ENCODE measurements at places on chromosomes 7 and 10.

DNA sequence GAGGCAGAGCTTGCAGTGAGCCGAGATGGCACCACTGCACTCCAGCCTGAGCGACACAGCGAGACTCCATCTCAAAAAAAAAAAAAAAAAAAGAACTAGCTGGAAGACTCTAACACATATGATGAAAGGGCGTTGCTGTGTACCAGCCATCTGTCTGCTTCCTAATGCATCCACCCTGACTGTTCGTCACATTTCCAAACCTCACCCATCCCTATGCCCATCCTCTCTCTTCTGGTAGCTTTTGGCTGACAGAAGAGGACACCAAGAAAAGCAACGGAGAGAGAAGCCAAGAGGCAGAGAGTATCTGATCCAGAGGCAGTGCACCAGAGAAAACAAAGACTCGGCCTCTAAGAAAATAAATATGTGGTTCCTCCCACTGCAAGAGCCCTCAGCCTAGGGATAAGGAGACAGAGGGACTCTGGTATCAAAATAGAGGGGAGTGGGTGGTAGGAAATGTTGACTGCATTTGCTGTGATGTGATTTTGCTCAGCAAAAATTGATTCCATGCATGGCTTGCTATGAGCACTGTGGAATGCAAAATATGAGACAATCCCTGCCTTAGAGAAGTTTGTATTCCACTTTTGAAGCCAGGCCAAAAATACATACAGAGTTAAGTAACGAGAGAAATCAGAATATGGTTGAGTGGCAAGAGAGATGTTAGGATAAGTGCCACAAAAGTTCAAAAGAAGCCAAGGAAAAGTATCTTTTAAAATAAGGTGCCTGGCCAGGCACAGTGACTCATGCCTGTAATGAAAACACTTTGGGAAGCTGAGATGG is 100.8 kb upstream of the STK17A start:
- peak; percentile 83 for DNase-seq

GRCh38 chr10:112275512-112276245 is 7.5 kb upstream of the TECTB start:
- DNase-seq: no peak

- DNase-seq: no peak
Observed at GRCh38 chr7:158098125-158099030, 489.2 kb downstream of the PTPRN2 start.

GRCh38 chr10:51073453-51074237 is 642 bp upstream of the PRKG1 start:
- no peak for DNase-seq

GRCh38 chr10:100553929-100554328 is 18.2 kb downstream of the HIF1AN start:
- DNase-seq: no peak

GRCh38 chr10:18984531-18984930 is 64.1 kb upstream of the MALRD1 start:
- DNase-seq: no peak

- DNase-seq: no peak
Observed at GRCh38 chr7:137005873-137006272, 137.4 kb downstream of the CHRM2 start.

DNA sequence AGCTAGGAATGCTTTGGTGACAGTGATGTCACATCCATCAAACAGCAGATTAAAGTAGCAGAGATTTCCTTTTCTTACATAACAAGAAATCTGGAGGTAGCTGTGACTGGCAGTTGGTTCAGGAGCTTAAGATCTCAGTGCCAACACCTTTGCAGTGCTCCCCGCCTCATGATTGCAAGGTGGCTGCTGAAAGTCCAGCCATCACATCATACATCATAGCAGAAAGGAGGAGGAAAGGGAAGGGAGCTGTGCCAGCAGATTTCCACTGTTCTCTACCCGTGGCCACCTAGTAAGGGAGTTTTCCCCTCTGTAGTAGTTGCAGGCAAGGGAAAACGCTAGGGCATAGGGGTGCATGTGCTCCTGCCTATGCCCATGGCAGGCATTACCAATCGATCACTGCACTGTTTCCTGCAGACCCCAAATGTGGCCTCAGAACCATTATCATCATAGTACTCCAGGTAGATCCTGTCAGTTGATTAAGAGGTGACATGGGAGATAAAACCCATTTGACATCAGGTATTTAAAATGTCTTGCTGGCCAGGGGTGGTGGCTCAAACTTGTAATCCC is 57.9 kb upstream of the GTF2IRD1 start:
- no peak for DNase-seq

DNA sequence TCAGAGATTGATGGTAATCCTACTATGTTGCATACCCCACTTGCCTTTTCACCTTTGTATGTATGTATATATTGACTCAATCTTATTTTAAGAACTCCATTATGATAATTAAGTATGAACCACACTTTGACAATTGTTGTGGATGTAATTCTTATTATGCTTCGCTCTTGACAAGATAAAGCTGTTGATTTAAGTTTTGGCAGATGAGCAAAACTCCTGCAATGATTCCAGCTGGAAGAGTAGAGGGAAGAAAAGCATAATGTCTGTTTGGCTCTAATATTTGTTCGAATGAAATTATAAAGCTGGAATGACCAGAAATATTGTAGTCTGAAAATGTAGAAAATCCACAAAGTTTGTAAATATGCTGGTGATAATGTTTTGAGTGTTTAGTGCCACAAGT is 83.8 kb upstream of the AKR1E2 start:
- DNase-seq: no peak

DNA sequence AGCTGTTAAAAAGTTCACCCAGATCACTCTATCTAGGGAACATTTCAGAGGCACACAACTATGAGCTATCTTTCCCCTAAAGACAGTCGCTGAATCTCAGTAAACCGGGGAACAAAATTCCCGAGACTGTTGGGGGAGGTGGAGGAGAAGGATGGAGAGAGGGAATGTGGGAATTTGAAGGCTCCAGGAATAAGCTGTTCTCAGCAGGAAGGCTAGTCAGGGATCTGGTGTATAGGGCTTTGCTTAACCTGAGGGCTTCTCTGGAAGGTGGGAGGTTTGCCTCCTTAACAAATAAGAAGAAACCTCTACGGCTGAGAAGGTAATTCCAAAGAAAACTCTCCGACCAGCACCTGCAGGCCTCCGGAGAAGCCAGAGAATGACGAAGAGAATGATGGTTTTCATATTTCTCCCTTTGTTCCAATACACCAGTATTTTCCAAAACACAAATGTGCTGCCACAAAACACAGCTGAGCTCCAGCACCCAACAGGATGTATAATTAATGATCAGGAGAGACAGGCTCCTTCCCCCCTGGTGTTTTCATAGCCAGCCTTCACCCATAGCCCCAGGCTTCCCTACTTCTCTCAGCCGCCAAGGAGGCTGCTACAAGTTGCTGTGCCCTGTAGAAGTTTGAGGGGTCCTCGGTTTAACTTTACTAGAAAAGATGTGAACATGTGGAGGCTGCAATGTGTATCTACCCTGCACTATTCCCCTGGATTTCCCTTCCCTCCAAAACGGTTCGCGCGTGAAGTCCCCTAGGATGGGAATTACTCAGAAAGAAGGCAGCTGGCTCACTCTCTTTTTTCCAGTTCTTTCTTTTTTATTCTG is 2.0 kb downstream of the KCNMA1 start:
- no peak for DNase-seq

DNA sequence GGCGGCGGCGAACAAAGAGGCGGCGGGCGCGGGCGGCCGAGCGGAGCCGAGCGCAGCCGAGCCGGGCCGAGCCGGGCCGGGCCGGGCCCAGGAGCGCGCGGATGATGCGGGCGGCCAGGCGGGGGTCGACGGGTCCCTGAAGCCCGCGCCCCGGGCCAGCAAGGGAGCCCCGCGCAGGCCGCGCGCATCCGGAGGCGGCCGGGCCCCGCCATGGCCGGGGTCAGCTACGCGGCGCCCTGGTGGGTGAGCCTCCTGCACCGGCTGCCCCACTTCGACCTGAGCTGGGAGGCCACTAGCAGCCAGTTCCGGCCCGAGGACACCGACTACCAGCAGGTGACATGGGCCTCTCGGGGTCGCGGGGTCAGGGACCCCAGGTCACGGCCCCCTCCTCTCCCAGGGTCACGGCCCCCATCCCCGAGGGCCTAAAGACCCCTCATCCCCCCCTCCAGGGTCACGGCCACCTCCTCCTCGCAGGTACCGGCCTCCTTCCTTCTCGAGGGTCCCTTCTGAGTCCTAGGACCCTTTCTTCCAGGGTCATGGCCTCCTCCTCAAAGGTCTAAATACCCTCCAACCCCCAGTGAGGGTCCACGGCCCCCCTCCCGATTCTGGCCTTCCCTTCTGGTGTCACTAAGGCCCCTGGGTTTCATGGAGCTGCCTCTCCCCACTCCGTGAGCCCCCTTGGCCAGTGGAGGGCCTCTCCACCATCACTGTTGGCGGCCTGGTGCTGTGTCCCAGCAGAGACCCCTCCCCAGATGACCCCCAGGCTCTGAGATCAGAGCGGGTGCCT is at the start of gene TTYH3:
Gene TTYH3 (plus strand): TSS at position 41 of the 787 bp plus-strand sequence. CDS start 170 bp downstream, at position 211.
- no peak for DNase-seq

GRCh38 chr7:29604052-29604451 is 40.4 kb downstream of the PRR15 start:
- DNase-seq: no peak

GRCh38 chr10:91319336-91319735 is 90.8 kb upstream of the HECTD2 start:
- DNase-seq: no peak

DNA sequence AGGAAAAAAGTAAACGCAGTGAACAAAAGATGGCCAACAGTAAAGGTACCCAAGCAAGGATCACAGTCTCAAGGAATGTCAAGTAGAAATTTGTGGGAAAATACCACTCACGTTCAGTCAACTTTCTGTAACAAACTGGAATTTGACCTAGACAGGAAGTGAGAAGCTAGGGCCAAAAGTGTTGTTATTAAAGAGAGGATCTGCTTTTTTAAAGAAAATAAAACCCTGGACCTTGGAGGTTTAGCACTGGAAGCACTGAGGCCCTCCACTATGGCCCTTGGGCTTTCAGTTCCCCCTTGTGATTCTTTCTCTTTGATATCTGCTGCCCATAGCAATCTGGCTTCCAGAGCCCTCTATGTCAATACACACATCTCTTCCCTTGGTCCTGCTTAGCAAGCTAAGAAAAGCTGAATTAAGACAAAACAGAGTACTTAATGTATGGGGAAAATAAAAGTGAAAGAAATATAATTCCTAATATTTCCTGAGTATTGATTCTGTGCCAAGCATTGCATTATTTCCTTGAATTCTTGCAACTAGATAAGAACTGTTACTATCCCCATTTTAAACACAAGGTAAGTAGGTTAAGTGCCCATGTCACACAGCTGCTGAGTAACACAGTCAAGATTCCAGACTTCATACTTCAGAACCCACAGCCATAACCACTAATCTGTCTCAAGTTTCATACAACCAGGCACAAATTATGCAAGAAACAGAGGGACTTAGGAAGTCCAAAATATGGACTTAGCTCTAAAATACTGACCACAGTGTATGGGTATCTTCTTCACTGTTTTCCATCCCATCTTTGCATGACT is 2.6 kb upstream of the ZNF438 start:
- no peak for DNase-seq

GRCh38 chr10:125543796-125544195 is 139.2 kb downstream of the TEX36 start:
- peak; percentile 70 for DNase-seq

GRCh38 chr10:101230183-101230917 is 1.1 kb upstream of the LBX1 start:
- DNase-seq: no peak
